ENCODE measurements at places on chromosomes 3 and 15.

- DNase-seq: no peak
Observed at GRCh38 chr3:158671821-158672214, 630 bp downstream of the LXN start.

DNA sequence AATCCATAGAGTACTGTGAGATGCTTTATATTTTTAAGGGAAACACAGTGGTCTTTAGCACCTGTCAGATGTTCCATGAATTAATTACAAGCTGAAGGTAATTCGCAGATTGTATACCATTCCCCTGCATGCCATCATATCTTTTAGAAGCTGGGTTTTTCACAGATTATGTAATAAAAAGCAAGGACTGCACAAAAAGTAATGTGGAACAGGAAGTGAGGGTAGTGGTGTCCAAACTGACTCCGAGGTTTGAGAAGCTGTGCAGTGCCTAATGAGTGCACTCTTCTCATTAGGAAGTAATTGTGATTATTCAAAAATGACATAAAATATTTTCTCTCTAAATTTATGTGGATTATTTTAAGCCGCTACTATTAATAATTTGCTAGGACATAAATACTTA, 123.2 kb downstream of the GOLIM4 start:
- DNase-seq: no peak

DNA sequence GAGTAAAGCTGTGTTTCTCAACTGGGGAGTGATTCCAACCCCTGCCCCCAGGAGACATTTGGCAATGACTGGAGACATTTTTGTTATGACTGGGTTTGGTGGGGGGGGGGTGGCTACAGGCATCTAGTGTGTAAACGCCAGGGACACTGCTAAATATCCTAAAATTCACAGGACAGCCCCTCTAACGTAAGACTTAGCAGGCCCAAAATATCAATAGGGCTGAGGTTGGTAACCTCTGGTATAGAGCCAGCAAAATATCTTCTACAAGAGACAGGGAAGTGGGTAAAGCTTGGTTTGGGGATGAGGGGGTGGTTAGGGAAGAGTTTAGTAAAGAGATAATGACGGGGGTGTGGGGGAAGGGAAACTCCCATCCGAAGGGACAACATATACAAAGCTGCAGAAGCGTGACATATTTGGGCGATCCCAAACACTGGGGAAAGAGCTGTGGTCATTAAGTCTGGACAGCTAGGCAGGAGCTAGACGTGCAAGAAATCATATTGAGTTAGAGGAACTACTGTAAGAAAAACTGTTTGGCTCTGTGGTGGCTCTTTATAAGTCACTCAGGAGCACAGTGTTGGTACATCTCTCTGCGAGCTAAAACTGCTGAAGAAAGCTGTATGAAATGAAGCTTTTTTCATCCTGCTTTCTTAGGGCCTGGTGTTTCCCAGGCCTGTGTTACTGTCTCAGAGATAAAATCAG, 697 bp upstream of the TRIM69 start:
- no peak for DNase-seq

DNA sequence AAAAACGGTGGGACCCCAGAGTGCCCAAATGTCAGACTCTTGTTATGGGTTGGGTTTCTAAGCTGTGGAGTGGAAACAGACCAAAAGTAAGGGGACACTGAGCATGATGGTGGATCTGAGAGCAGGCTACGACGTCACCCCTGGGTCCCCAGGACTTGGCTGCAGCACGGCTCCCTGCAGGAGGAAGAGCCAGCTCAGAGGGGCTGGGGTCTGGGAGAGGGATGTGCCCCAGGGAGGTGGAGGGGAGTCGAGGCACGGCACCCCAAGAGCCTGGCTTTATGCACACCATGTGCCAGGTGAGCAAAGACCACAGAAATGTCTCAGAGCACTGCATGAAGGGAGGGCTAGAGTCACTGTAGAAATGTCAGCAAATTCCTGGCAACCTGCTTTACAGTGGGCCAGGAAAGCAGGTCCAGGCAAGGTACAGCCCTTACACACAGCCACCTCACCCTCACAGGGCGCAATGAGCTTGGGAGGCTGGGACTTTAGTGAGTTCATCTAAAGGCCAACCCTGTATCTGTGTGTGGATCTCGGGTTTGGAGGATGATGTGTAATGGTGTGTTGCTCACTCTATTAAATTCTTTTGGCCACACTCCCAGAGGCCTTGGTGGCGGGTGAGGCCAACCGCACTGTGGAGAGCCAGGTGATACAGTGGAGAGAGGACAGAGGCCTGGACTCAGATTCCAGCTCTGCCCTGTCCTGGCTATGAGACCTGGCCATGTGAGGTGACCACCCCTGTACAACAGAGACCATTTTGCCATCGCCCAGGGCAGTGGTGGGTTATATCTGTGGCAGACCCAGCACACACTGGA, 14.1 kb downstream of the CTSH start:
- DNase-seq: no peak

GRCh38 chr3:111781561-111782446, 77.3 kb upstream of the PHLDB2 start:
- DNase-seq: no peak

GRCh38 chr3:134718726-134719125, 67.9 kb upstream of the KY start:
- DNase-seq: no peak

GRCh38 chr3:29263476-29263875, 17.4 kb upstream of the RBMS3 start:
- DNase-seq: no peak

- DNase-seq: no peak
Observed at GRCh38 chr3:64067506-64068346, 44.4 kb upstream of the PSMD6 start.

GRCh38 chr15:62588938-62589670, 424.0 kb upstream of the C2CD4B start:
- no peak for DNase-seq

- no peak for DNase-seq
Observed at GRCh38 chr15:89480505-89480904, 15.9 kb downstream of the RHCG start.

GRCh38 chr3:172201870-172202236, 162.5 kb downstream of the FNDC3B start:
- DNase-seq: no peak

DNA sequence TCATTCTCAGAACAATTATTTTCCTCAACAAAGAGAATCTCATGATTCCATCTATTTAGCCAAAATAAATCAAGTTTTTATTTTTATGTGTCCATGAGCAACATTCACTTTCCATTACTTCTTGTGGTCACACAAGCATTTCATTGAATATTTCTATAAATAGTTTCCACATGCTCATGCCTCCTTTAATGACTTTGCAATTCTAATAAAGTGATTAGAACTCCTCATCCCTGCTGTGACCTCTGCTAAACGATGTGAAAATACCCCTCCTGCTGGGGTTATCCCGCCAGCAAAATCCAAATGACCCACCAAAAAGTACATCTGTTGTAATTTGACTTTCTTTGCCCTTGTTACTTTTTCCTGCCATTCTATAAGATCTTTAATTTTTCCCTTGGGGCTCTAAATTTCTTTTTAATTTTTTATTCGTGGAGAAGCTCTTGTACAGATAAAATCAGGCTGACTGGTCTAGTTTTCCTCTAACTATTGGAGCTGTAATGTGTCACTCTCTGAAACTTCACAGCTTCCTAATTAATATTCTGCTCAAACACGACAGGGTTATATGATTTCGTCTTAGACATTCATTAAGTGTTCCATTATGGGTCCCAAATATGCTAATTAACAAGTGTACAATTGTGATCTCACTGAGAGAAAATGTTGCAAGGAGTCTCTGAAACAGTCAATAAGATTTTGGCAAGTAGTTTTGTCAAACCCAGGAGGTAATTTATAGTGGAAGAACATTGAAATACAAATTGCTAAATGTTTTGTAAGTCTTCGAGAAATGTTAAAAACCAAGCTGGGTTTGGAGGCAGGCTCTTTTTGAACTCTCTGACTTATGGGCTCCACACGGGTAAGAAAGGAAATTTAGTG, 533.1 kb upstream of the NAALADL2 start:
- no peak for DNase-seq

DNA sequence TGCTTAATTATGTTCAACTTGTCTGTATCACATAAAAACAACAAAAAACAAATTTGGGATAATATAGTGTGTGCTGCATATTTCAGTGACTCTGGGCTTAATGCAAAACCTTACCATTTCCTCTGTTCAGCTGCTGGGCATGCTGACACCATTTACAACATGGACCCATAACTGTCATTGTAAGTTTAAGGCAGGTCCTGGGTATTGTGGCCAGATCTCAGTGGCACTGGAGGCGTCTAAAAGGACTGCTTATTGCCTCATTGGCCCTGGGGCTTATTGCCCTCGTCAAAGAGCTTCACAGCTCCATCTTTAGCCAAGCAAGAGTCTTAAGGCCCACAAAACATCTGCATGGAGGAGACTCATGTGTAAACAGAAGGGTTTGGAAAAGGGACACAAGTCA, 390.2 kb downstream of the NR2F2 start:
- DNase-seq: no peak

- no peak for DNase-seq
Observed at GRCh38 chr3:197262709-197263108, 35.7 kb downstream of the DLG1 start.

GRCh38 chr3:18207226-18207625, 217.9 kb downstream of the SATB1 start:
- no peak for DNase-seq

GRCh38 chr15:72222393-72222792, 8.6 kb downstream of the PKM start:
- no peak for DNase-seq

DNA sequence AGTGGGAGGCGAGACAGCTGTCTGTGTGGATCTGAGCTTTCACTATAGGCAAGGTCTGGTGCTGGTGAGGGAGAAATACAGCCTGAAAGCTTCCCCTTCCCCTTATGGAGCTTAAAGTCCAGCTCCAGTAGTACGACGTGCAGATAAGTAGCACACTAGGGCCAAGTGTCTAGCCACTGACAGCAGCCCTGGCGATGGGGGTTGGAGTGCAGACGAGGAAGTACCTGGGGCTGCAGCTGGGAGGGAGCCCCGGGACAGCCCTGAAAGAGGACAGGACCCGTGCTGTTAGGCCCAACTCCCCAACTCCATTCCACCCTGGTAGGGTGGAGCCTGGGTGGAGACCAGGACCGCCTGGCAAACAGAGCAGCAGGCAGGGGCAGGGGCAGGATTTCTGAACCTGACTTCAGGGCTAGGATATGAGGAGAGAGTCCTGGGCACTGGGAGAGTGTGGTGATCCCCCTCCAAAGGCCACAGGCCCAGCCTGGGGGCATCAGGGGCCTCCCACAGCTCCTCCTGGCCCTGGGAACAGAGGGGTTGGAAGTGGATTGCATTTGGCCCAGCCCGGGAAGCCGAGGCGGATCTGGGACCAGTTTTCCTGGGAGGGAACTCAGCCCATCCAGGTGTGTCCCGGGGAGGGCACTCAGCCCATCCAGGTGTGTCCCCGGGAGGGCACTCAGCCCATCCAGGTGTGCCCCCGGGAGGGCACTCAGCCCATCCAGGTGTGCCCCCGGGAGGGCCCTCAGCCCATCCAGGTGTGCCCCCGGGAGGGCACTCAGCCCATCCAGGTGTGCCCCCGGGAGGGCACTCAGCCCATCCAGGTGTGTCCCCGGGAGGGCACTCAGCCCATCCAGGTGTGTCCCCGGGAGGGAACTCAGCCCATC, 42.8 kb downstream of the BDH1 start:
- no peak for DNase-seq

DNA sequence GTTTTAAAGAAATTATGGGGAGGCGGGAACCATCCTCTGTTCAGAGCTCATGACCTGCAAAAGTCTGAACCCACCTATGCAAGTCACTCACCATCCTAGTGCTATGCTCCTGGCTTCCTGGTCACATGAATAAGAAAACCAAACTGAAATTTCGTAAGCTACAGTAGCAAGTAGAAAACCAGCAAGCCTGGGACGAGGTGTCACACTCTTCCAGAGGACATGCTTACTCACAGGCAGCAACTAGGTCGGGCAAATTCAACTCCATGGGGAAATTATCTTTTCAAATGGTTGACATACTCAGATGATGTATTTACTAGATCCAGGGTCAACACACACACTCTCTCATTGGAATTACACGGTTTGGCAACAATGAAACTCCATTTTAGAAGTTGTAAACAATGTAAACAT, 31.3 kb downstream of the LDHAL6B start:
- no peak for DNase-seq

DNA sequence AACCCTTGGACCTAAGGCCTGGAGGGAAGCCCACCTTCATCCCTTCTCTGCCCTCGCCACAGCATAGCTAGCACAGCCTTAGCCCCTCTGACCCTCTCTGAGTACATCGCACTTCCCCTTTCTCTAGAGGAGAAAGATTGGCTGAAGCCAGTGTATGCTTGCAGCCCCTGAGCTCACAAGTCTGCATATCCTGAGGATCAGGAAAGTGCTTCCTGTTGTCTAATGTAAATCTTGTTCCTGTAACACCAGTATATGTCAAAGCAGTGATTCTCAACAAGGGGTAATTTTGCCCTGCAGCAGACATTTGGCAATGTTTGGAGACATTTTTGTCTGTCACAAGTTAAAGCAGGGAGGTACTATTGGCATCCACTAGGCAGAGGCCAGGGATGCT, 2.2 kb upstream of the PRKCD start:
- no peak for DNase-seq

DNA sequence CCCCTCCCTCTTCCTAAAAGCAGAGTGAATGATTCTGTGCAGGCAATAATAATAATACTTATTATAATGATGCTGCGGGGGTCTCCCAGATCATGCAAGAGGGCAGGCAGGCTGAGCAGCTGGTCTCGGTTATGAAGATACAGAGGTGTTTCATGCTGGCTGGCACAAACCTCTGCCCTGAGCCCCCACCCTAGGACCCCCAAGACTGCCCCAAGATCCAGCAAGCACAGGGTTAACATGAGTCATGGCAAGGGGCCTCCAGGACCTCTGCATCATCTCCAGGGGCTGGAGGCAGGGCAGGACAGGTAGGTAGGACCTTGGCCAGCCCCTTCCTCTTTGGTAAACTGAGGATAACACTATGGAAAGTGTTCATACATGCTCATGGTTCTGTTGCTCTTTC, 2.7 kb downstream of the MGLL start:
- DNase-seq: no peak

- no peak for DNase-seq
Observed at GRCh38 chr15:80333261-80333660, 70.9 kb upstream of the ARNT2 start.

DNA sequence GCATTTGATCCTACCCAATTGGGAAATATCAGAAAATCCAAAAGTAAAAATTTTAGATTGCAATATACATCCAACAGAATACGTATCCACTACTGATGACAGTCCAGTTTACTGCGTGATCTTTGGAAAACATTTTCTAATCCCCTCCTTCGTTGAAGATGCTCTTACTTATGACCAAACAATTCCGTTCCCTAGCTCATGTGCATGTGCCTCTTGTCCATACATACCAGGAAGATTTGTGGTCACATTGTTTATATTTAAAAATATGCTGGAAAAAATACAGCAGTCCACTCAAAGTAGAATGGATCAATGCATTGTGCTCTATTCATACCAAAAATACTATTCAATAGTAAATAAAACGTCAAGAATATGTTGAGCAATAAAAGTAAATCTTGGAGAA, 135.3 kb downstream of the CHL1 start:
- DNase-seq: no peak

All from CMK (cell line).